ENCODE measurements at places on chromosomes 12 and 14.
A peak's percentile ranks its signal among the peaks of the same experiment; 100 is the strongest.

DNA sequence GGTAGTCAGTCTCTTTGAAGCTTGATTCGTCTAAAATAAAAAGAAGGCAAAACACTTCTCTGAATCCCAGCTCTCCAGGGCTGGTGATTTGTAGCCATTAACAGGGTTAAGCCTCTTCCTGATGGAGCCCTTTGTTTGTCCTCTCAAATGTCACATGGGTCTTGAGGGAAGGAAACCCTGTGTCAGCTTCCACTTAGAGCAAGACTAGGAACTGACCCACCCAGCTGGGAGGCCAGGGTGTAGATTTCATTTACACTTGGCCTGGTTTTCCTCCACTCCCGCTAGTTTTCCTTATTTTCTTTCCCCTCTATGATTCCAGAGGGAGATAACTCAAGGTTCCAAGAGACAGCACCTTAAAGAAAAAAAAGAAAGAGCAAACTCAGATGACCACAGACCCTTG lies 230.5 kb upstream of the EGLN3 start:
- DNase-seq: no peak

DNA sequence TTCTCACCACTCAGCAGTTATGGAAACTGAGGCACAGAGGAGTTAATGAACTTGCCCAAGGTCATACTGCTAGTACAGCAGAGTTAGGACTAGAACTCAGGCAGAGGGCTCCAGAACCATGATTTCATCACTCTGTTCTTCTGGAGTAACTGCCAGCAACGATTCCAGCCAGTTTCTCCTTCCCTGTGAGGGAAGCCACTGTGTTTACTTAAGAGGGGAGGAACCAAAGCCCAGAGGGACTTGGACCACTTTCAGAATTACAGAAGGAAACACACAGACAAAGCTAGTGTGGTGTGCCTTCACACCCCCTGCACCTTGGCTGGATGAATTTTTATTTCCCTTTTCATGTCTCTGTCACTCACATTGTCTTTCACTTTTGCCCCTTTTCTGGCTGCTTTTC lies 398.2 kb downstream of the DPF3 start:
- DNase-seq: no peak

- no peak for DNase-seq
These were observed 24.3 kb downstream of the VRK1 start for GRCh38 chr14:96821501-96821900.

GRCh38 chr14:23568600-23569331 lies 1.2 kb upstream of the AP1G2 start:
- DNase-seq: no peak

GRCh38 chr12:66808606-66809005 lies 129.7 kb upstream of the GRIP1 start:
- no peak for DNase-seq

DNA sequence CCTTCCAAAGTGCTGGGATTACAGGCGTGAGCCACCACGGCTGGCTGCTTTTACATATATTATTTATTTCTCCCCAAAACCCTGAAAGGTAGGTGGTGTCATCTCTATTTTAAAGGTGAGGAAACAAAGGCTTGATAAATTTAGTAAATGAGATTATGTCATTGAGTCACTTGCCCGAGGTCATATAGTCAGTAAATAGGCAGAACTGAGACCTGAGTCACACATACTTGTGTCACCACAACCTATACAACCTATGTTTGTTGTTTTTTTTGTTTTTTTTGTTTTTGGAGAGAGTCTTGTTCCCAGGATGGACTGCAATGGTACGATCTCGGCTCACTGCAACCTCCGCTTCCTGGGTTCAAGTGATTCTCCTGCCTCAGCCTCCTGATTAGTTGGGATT lies 12.8 kb downstream of the TSFM start:
- DNase-seq: no peak

- DNase-seq: no peak
These were observed 2.8 kb downstream of the GNS start for GRCh38 chr12:64756376-64756775.

GRCh38 chr14:95667249-95667693 lies 19.0 kb upstream of the TCL1B start:
- no peak for DNase-seq

GRCh38 chr12:76545486-76545885 lies 14.1 kb downstream of the OSBPL8 start:
- DNase-seq: no peak

DNA sequence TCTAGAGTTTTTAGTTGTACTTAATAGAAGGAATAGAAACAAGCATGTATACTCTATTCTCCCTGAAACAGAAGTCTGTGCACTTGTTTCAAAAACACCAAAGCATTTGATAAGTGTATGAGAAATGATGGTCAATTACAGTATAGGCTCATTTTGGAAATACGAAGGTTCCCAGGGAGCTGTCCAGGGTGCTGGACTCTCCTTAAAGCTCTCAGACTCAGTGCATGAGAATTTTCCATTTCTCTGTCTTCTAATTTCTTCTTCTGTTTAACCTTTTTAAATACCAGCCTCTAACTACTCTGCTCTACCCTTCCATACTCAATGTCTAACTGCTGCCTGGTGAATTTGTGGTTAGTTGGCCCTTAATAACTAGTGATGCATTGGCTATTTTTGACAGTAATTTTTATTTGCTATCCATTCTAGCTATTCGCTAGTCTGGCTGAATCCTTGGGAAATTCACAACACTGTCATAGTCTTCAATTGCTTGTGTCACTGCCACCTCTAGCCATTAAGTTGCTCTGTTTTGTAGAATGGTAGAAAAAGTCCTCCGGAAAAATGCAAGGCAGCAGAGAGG lies 229.2 kb downstream of the NRXN3 start:
- no peak for DNase-seq

DNA sequence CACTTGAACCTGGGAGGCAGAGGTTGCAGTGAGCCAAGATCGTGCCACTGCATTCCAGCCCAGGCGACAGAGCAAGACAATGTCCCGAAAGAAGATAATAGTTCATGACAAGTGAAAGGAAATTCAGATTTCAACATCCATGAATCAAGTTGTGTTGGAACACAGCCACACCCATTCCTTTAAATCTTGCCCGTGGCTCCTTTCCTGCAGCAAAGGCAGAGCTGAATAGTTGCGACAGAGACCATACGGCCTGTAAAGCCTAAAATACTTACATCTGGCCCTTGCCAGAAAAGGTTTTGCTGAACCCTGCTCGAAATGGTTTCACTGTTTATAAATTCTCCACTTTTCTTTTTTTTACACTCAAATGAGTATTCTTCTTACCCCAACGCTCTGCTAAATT lies 17.7 kb upstream of the ITPK1 start:
- no peak for DNase-seq

DNA sequence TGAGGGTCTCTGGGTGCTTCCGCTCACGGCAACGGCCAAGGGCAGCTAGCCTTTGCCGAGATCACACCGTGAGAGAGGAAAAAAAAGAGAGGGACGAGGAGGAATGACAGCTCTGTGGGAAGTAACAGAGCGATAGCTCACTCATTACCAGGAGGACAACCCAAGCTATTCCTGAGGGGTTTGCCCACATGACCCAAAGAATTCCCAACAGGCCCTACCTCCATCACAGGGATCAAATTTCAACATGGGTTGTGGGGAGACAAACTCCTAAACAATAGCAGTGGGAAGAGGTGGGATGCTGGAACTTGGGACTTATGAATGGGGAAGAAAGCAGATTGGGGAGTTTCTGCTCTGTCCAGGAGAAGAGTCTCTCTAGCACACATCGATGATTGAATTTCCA lies 180.6 kb downstream of the LRRK2 start:
- DNase-seq: no peak

- no peak for DNase-seq
These were observed 22.7 kb downstream of the BEGAIN start for GRCh38 chr14:100564512-100564911.

DNA sequence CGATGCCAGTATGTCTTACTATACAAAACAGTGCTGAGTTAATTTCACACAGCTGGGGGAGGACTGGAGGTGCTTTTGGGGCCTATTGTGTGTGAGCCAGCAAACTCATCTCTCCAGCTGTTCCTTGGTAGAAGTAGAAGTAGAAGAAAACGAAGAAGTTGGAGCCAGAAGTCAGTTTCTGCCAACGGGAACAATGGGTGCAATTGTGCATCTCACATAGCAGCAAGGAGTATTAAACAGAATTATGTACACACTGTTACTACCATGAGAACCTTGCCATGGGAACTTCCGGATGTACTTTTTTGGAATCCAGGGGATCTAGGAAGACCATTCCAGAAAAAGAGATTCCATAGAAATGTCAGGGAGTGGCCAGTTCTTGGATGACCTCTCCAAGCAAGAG lies 88.6 kb downstream of the VCPKMT start:
- no peak for DNase-seq

DNA sequence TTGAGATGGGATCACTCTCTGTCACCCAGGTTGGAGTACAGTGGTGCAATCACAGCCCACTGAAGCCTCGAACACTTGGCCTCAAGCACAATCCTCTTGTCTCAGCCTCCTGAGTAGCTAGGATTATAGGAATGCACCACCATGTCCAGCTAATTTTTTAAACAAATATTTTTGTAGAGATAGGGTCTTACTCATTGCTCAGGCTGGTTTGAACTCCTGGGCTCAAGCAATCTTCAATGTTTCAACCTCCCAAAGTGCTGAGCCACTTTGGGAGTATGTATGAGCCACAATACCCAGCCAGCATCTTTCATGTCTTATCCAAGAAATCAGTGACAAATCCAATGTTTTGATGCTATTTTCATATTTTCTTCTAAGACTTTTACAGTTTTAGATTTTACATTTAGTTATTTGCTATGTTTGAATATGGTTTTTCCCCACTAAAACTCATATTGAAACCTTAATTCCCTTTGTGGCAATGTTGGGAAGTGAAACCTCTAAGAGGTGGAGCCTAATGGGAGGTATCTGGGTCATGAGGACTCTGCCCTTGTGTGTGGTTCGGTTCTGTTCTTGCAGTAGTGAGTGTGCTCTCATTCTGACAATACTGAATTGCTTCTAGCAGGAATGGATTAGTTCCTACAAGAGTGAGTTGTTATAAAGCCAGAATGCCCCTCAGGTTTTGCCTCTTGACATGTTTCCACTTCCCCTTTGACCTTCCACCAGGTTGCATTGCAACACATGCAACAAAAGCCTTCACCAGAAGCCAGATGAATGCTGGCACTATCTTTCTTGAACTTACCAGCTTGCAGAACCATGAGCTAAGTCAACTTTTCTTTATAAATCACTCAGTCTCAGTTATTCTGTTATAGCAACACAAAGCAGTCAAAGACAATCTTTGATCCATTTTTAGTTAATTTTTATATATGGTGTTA lies 80.8 kb upstream of the AMIGO2 start:
- DNase-seq: no peak

DNA sequence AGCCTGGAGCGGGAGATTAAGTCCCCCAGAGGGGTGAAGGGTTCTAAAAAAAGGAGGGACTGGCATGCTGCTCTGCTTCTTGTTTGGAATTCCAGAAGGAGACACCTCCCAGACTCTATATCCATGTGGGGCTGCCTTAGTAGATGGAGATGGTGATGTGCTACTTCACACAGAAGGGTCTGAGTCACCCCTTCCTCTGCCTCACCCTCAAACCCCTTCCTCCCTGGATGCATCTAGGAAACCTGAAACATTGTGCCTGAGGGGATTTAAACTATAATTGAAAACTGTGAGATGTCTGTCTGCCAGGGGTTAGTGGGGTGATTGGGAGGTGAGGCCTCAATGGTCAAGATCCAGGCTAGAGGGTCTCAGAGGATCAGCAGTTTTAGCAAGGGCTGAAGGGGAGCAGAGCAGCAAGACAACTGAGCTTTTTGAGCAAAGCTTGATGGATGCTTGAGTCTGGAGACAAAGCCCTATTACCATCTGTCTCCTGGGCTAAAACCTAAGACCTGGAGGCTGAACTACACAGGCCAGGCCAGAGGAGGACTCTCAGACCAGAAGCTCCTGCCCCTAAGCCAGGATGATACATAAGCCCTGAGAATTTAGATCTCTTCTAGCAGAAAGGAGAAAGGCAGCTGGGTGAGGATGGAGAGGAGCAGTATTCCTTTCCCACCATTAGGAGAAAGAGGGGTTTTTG lies 314.7 kb upstream of the ATP2B1 start:
- no peak for DNase-seq

GRCh38 chr12:122094137-122094734 lies 15.7 kb downstream of the MLXIP start:
- no peak for DNase-seq

- peak; percentile 56 for DNase-seq
These were observed at the start of gene ACIN1 for GRCh38 chr14:23094666-23095195. TSS of gene ACIN1 (minus strand) at chr14:23095136. CDS start at chr14:23095112, 24 bp downstream.

DNA sequence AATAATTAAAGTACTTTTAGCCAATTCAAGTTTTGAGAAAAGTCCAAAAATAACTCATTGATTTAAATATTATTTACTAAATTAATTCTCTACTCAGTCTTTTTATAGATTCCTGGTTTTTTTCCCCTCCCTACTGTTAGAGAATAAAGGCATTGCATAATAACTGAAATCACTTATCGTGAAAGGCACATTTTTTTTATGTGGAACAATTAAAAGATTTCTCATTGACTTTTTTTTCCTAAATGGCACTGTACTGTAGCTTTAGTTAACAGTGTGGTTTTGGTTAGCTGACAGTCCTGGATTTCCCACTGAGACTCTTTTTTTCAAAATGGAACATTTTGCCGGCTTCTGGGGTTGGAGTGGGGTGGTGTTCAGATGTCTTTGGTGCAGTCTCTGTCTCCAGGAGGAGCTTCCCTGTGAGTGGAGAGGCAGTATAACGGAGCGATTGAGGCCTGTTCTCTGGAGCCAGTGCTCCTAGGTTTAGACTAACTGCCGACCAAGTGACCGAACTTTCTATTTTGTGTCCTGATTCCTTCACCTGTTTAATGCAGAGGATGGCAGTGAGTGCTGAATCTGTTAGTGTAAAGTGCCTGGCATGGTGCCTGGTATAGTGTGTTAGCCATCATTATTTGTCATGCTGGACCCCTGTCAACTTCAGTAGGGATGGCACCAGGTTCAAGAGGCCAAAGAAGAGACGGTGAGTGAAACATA lies 117.7 kb downstream of the ADCK1 start:
- no peak for DNase-seq

DNA sequence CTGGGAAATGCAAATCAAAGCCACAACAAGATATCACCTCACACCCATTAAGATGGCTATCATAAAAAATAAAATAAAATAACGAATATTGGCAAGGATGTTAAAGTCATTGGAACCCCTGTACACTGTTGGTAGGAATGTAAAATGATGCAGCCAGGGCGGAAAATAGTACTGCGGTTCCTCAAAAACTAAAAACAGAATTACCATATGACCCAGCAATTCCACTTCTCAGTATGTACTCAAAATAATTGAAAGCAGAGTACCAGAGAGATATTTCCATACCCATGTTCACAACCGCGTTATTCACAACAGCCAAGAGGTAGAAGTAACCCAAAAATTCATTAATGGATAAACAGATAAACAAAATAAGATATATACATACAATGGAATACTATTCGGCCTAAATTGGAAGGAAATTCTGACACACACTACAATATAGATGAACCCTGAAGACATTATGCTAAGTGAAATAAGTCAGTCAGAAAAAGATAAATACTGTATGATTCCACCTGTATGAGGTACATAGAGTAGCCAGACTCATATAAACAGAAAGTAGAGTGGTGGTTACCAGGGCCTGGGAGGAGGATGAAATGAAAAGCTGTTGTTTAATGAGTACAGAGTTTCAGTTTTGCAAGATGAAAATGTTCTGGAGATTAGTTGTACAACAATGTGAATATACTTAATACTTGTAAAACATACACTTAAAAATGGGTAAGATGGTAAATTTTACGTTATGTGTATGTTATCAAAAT lies 84.6 kb downstream of the TXNDC16 start:
- no peak for DNase-seq

GRCh38 chr12:95204141-95204866 lies 13.0 kb downstream of the FGD6 start:
- peak; percentile 65 for DNase-seq

GRCh38 chr12:114697741-114698565 lies 14.0 kb upstream of the TBX3 start:
- no peak for DNase-seq

All from AG04449 (cell line).